ENCODE measurements at places on chromosomes 2 and 18.

- no peak for DNase-seq
These were observed 15.9 kb upstream of the ZBTB14 start for GRCh38 chr18:5311301-5311989.

DNA sequence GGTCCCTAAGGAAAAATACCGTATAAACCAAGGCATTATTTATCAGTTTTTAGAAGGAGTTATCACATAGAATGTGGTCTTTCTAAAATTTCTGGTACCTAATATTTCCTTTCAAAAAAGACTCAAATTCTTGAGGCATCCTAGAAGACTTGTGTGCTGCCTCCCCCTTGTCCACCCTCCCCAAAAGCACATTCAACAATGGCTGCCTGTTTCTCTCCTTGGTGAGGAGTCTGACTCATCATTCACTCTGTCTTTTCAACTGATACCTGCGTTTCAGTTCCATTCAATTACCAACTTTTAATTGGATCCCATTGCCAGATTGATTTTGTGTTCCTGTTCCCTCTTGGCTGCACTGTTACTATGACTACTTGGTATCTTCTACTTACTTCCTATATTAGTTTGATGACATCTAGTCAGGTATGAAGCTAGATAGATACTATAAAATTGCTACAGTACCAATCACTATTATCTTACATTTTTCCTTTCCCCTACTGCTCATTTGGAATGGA is 72.9 kb downstream of the XRCC5 start:
- no peak for DNase-seq

DNA sequence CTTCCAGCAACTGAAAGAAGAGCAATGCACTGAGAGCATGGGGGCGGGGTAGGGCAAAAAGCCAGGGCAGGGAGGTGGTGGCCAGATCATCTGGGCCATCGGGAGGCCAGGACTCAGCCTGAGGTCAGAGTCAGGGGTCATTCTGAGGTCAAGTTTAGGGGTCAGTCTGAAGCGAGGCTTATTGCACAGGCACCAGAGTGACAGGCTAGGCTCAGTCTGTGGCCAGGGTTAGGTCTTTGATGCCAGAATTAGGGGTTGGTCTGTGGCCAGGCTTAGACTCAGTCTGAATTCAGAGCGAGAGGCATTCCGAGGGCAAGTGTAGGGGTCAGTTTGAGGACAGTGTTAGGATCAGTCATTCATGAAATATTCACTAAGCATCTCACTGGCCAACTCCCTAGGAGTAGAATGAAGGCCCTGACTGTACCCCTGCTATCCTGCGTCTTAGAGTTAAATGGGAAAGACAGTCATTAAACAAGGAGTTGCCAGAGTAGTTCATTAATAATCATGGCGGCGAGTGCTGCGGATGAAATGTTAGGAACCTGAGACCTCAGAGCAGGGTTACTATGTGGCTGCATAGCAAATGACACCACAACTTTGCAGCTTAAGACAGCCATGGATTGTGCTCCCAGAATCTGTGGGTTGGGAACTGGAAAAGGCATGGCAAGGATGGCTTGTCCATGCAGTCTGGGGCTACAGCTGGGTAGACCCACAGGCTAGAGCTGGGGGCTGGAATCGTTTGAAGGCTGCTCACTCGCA is 198.7 kb downstream of the CYP26B1 start:
- no peak for DNase-seq

DNA sequence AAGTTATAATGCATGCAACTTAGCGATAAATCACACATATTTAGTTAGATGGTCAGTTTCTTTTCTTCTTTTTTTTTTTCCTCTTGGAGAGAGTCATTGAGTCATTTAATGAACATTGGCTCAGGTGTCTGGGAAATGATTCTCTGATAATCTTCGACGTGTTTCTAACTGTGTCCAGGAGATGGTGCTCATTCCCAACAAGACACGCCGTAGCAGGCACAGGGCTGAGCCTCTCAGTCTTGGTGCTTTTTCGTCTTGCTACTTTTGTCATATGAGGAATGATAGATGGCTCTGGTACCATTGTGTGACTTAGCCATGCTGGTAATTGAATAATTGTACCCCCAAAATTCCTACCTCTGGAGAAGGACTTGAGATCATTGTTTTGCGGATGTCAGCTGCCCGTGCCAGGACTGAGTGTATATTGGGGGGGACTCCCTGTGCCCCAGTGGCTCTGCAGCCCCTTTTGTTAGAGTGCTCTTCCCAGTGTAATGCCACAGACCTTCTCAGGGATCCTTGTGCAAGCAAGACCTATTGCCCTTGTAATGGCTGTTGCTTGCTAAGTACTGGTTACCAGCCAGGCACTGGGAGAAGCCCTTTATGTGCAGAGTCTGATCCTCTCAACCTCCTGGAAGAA is 107.6 kb upstream of the CYRIA start:
- DNase-seq: no peak

- no peak for DNase-seq
These were observed 4.6 kb downstream of the PTGR3 start for GRCh38 chr18:75204269-75204731.

DNA sequence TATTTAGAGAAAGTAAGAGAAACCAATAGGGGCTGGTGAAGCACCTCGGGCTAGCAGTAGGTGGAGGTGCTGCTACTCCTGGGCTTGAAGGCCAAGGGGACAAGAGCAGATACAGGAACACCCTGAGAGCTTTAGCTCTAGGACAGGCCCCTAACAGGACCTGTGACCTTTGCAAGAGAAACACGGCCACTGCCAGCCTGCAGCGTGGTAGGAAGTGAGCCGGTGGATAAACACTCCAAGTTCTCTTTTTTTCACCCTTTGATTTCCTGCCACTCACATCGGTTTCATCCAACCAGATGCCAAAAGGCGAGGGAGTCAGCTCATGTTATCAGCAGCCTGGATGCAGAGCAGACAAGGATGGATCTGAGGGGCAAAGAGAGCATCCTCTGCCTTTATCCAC is 66.8 kb upstream of the SPRED2 start:
- no peak for DNase-seq

- DNase-seq: no peak
These were observed 2.1 kb downstream of the NCKAP1 start for GRCh38 chr2:183035954-183036669.

- no peak for DNase-seq
These were observed 31.2 kb downstream of the C1D start for GRCh38 chr2:68031542-68032160.

- DNase-seq: no peak
These were observed 772.2 kb downstream of the TRIB2 start for GRCh38 chr2:13488965-13489364.

DNA sequence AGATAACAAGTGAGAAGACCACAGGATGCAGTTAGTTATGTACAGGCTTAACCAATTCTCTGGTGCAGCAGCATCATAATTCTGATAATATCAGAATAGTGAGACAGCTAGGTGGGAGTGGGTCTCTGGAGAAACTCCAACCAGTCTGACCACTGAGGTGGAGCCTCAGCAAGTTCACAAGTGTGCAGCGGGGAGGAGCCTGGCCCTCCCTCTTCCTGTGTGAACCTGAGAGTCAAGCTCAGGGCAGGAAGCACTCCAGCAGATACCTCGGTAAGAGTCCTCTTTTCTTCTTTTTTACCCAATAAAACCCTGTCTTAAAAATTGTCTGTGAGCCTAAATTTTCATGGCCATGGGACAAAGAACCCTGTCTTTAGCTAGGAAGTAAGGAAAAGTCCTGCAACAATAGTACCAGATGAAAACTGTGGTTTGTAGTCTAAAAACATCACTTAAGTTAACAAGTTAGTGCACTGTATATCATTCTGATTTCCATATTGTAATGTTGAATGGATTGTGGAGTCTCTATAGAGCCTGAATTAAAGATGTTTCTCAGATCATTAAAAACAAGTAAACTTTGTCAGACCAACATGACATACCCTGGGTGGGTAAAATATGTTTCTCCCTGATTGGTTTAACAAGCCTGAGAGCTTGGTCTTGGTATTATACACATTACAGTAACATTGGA is 370.8 kb downstream of the TMEM182 start:
- no peak for DNase-seq

DNA sequence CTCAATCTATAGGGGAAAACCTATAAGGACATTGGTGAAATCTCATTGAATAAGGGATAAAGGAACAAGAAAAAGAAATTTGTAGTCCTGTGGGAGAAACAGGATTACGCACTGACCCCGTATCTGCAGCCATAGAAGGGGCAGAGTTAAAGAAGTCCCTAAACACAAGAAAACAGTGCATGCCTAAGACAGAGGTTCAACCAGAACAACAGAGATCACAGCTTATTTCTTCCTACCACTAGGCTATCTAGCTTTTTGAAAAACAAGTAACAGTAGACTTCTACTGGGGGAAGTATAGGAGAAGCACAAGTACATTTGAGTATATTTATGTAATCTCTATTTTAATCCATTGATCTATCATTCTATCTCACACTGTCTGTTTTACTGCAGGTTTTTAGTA is 485.2 kb upstream of the REG3G start:
- no peak for DNase-seq

- DNase-seq: no peak
These were observed 781.4 kb upstream of the GYPC start for GRCh38 chr2:125874564-125874963.

DNA sequence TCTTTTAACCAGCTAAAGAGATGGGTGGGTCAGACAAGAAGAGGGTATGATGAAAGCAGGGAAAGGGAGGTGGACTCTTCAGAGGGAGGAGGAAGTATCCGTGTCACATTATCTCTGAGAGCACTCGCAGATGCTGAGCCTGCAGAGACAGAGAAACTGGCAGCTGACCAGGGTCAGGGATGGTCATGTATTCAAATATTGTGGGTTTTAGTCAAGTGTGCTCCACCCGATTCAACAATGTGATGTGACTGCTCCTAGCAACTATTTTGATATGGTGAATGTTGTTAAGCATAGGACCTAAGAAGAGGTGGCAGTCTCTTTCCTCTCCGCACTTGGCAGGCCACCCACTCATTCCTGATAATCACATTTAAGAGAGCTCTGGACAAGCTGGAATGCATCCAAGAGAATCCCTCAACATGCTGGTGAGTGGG is 1.3 kb upstream of the CLIP4 start:
- DNase-seq: no peak

- DNase-seq: no peak
These were observed 41.4 kb downstream of the STEAP3 start for GRCh38 chr2:119264781-119265692.

DNA sequence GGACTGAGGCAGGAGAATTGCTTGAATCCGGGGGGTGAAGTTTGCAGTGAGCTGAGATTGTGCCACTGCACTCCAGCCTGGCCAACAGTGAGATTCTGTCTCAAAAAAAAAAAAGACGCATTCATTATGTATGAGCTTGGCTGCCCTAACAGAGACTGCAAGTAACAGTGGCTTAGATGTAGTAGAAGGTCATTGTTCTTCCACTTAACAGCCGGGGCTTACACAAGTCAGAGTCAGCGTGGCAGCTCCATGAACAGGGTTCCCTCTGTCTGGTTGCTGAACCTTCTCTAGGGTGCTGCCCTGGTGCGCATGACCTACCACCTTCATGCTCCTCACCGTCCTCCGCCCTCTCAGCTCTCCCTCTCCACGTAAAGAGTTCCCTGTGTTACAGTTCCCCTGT is 49.1 kb upstream of the IGFBP2 start:
- no peak for DNase-seq

GRCh38 chr18:63284827-63285733 is 34.5 kb downstream of the BCL2 start:
- DNase-seq: no peak

GRCh38 chr18:36330435-36331052 is 33.0 kb downstream of the FHOD3 start:
- DNase-seq: no peak
